ENCODE measurements at places on chromosomes 7 and 10.

DNA sequence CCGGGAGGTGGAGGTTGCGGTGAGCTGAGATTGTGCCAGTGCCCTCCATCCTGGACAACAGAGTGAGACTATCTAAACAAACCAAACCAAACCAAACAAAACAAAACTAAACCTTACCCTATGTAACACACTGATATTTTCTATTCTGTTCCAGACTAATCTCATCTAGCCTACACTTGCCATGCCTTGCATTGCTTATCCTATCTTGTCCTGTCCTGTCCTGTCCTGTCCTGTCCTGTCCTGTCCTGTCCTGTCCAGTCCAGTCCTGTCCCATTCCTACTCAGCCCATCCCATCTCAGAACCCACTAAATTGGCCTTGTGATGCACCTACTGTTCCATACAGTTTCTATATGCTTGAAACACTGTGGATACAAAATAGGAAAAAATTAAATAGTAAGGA lies 64.7 kb upstream of the HDAC9 start:
- no peak for DNase-seq

DNA sequence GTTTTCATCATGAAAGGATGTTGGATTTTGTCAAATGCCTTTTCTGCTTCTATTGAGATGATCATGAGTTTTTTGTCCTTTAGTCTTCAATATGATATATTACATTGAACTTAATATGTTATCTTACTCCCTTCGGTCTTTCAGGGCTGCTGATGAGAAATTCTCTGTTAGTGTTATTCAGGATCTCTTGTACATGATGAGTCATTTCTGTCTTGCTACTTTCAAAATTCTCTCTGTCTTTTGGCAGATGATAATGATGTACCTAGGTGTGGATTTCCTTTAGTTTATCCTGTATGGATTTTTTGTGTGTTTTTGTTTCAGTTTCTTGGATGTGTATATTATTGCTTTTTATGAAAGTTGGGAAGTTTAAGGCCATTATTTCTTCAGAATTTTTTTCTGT lies 320.9 kb upstream of the NPSR1 start:
- DNase-seq = no peak

DNA sequence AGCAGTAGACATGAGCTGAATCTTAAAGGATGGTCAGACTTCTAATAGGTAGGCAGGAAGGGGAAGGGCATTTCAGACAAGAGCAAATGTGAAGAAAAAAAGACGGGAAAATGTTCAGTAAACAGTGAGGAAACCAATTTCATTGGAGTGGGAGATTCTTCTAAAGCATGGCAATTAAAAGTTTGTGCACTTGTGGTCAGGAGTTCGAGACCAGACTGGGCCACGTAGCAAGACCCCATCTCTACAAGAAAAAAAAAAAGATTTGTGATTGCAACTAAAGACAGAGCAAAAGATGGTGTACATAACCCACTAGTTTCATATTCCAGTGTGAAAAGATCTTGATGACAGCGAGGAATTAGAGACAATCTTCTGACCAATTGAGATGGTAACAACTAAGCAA lies 41.7 kb downstream of the CCDC71L start:
- DNase-seq = no peak

GRCh38 chr10:44020322-44021111 lies 364.4 kb downstream of the CXCL12 start:
- no peak for DNase-seq

Data from stimulated activated CD8-positive, alpha-beta memory T cell treated with anti-CD3 and anti-CD28 coated beads, Interleukin-4, amount 100 ng/mL, for 48 hours (primary cell).